Occipital lobe (tissue), 3 donors: ENCODE measurements at places on chromosomes 3 and 15. TPM values are rescaled to one million over a fixed set of nuclear protein-coding genes. Genes with fewer than 3 reads are reported as not detected.
A peak's percentile ranks its signal among the peaks of the same experiment; 100 is the strongest.

DNA sequence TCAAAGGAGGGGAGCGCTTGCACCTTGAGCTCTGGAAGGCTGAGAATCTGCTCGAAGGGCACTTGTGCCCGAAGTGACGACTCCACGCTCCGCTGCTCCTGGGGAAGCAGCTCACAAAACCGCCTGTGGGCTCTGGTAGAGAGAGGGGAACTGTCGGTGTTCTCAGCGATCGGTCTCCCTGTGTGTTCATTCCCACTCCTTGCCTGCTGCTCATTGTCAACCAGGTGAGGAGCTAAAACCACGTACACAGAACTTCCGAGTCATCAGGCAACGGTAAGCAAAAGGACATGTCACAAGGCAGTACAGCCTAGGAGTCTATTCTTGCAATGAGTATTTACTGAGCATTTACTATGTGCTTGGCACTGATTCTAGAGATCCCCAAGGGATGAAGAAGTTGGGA, 1.5 kb downstream of the CIB1 start:
- no peak for DNase-seq

GRCh38 chr3:157088601-157089454, 71.1 kb downstream of the CCNL1 start:
- no peak for DNase-seq

ATP13A4 gene
- 17.2 TPM for total RNA-seq

DNA sequence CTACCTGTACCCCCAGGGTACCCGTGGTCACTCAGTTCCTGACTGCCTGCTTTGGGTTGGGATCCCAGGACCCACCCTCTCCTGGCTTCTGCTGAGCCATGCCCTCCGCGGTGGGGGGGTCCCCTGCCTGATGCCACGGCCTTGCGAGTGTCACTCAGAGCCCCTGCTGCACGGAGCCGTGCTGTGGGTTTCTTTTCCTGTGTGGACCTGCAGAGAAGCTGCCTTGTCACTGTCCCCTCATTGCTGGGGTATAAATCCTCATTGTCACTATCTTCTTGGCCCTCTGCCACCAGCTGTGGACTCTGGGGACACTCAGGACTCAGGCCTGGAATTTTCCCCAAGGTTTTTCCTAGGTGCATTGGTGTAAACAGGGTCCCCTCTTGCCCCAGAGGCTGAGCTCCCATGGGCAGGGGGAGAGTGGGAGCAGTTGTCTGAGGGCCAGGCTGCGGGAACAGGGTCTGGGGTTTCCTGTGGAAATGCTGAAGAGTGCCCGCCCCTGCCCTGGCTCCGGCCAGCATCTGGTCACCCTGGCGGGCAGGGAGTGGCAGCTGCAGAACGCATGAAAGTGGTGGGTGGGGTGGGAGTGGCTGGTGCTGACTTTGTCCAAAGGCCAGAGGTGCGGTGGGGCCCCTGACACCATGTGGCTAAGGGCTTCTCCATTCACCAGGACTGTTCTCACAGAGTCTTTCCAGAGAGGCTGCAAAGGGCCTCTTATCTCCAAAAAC, 191.7 kb downstream of the GOLGA6L6 start:
- no peak for DNase-seq

DNA sequence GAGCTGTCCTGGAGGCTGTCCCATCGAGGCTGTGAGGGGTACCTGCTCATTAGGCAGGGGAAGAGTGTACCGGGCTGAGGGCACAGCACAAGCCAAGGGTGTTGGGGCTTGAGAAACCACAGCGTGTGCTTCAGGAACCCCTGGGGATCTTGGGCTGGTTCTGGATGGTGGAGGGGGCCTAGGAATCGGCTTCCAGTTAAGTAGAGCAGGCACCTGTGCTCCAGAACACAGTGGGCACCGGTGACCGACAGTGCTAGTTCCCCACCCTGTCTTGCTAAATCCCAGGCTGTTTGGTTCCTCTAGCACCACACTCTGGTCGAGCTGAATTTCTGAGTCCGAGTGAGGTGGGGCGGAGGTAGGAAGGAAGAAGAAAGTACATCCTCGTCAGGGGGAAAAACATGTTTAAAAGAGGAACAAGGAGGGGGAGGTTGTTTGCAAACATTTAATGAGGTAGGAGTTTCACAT, 29.1 kb downstream of the SLC6A6 start:
- no peak for DNase-seq

GABRR3 gene
- total RNA-seq = not detected

TIMP4 gene
- total RNA-seq = 2.5 TPM

GRCh38 chr3:139518306-139518705, 21.2 kb downstream of the RBP1 start:
- DNase-seq = no peak

GRCh38 chr3:180829409-180830405, 82.8 kb upstream of the FXR1 start:
- no peak for DNase-seq

DNA sequence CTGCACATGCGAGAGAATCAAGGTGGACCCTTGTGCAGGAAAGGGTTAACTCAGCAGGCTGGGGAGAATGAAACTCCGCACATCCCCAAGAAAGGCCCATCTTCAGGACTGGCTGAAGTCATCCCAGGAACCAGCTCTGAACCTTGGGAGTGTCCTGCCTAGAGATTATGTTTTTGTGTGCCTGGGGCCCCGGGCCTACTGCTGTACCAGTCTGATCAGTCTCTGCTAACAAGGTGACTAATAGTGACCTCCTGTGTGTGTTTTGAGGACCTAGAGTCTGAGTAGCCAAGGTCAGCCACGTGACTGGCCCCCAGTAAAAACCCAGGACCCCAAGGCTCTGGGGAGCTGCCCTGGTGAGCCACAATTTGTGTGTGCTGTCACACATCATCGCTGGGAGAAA, 58.2 kb downstream of the CYFIP1 start:
- DNase-seq = no peak

PLXND1 gene
- 14.3 TPM for total RNA-seq

ZPLD1 gene
- not detected for total RNA-seq

DNA sequence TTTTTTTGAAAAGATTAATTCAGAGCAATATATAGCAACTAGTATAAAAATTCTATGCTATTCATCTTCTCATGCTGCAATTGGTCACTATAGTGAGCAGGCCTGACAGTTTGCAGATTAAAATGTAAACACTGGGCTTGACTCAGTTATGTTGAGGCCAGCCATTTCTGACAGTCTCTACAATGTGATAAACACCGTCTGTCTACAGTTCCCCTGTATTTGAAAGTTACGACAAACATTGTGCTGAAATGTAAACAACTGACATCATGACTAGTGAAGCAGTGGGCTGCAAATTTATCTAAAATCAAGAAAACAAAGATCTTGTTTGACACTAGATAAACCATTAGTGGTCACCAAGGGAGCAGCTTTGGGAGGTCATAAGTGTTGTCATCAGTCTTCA, 197.4 kb downstream of the ISL2 start:
- no peak for DNase-seq

GRCh38 chr3:127137757-127138536, 55.0 kb upstream of the PRR23E start:
- no peak for DNase-seq

GALK2 gene
- 63.3 TPM for total RNA-seq

- DNase-seq = no peak
Measured at GRCh38 chr15:50181969-50182218, at the start of gene SLC27A2. SLC27A2 (plus strand) TSS chr15:50182196; CDS start chr15:50182428, 232 bp downstream.

GOLGA6D gene
- not detected for total RNA-seq

DNA sequence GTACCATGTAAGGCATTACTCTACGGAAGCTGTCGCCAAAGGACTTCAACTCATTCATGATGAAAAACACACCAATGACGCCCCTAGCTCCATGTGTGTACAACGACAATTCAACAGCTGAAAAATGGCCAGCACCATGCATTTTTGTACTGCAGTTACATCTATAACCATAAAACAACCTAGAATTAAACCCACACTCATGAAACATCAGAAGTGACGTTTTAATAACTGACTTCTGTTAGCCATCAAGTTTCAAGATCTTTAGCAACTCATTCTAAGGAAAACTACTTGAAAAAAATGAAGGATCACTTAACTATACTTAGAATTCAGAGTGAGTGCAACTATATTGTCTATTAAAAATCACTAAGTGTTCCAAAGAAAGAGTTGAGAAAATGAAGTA, 84.9 kb downstream of the RFTN1 start:
- no peak for DNase-seq

- DNase-seq = no peak
Measured at GRCh38 chr3:138921316-138922292, 25.3 kb downstream of the FOXL2 start.

LINGO1 gene
- total RNA-seq = 45.7 TPM

ZMYND10 gene
- total RNA-seq = 2.5 TPM

DNA sequence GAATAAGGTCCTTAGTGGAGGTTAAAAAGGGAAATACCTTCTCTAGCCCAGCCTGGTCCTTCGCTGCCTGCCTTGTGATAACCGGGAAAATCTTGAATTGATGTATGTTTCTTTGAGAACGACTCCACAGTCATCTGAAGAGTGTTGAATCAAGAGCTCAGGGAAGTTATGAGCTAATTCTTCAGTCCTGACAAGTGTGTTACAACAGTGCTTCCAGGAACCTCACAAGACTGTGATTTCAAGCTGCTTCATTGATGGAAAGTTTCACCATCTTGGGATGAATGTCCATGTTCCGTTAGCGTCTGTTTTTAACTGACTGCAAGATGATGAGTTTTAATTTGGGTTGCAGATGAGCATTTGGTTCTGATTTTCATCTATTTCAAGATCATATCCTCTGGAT, 12.4 kb downstream of the TMEM41A start:
- DNase-seq = no peak

ADGRG7 gene
- not detected for total RNA-seq

GRCh38 chr15:74045184-74045583, 37.2 kb downstream of the GOLGA6A start:
- DNase-seq = no peak

DNA sequence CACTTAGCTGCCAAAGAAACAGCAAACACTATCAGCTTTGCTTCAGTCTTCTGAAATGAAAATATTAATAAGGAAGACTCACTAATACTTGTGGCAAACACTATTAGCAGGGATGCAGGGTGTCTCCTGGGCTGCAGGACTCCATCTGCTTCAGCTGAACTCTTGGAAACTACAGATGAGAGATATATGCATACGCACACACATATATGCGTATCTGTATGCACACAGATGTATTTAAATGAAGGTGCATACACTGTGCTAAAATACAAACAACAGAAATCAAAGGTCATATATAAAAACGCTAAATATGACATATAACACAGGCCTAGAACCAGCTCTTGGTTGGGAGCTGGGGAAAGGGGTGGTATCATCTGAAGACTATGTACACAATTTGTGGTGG, 10.6 kb downstream of the PPM1M start:
- DNase-seq = no peak

GRCh38 chr3:31103181-31103580, 208.7 kb upstream of the GADL1 start:
- DNase-seq = no peak

- DNase-seq = no peak
Measured at GRCh38 chr3:129552287-129553050, 9.5 kb downstream of the H1-8 start.

GOLGA8J gene
- total RNA-seq = not detected

GRCh38 chr3:177813322-177813721, 616.0 kb upstream of the TBL1XR1 start:
- no peak for DNase-seq

GRCh38 chr3:10599017-10599416, 93.6 kb upstream of the ATP2B2 start:
- no peak for DNase-seq

IGSF10 gene
- total RNA-seq = 0.31 TPM

DNA sequence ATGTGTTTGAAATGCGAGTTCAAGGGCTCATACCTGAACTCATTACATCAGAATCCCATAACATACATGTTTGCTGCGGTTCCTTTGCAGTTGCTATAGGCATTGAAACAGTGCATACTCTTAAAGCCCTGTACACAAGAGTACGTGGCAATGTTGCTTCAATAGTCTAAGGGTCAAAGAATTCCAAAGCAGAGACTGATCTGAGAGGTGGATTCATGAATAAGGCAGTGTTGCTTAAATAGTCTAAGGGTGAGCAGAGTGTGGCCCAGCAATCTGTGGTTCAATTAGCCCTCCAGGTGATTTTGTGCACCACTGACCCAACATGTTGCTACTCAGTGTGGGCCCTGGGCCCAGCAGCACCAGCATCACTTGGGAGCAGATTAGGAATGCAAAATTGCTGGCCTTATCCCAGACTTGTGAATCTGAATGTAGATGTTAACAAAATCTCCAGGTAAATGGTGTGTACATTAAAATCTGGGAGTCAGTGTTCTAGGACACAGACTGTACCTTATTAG, 314.7 kb upstream of the UMPS start:
- no peak for DNase-seq

GRCh38 chr3:151558661-151559060, 97.8 kb upstream of the IGSF10 start:
- no peak for DNase-seq

DNA sequence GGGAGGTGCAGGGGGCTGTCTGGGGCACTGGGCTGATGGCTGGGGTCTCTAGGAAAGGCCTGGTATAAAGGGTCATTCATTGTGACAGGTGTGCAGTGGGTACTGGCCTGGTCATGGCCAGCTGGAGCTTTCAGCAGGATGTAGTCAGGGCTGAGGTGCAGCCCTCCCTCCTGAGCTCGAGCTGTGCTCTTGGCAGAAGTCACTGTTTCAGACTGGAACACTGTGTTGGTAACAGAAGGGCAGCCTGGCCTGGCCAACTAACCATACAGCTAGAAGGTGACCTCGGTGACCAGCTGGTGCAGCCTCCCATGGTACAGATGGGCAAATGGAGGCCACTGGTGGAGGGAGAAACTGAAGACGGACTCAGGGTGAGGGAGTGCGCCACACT, 34.4 kb upstream of the LCTL start:
- DNase-seq = no peak

ELP6 gene
- 23.4 TPM for total RNA-seq

- DNase-seq = no peak
Measured at GRCh38 chr15:53530761-53531160, 228.7 kb downstream of the WDR72 start.

DNA sequence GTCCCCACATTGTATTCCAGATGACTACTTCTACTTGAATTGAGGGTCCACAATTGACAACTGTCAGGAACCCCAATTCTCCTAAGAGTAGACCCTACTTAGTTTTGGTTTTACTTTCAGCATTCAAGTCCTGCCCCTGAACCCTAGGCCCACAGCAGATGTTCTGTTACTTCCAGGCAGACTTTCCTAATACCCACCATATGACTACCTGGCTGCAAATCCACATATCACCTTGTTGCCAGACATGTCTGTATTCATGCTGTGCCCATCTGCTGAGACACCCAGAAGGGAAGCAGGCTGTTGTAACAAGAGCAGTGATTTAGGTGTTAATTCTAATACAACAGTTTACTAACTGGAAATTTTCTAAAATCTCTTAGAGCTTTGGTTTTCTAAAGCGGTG, 235.1 kb upstream of the CCDC54 start:
- no peak for DNase-seq

GRCh38 chr3:52897130-52898122, at the start of gene STIMATE:
STIMATE (minus strand) TSS chr3:52897548; CDS start chr3:52897450, 98 bp downstream.
- DNase-seq = peak; percentile 85

- no peak for DNase-seq
Measured at GRCh38 chr3:134294302-134295280, 43.9 kb upstream of the RYK start.

GOLGA6B gene
- not detected for total RNA-seq
